ENCODE measurements at places on chromosomes 7 and 10. TPM values are rescaled to one million over a fixed set of nuclear protein-coding genes. Genes with fewer than 3 reads are reported as not detected.

The SERPINE1 gene
- 1,785 TPM for total RNA-seq

The MTERF1 gene
- 12.2 TPM for total RNA-seq

The STX1A gene
- 69.1 TPM for total RNA-seq

The IGFBP3 gene
- 199 TPM for total RNA-seq

The RBP4 gene
- total RNA-seq, result 11.8 TPM

The GPR158 gene
- 0.06 TPM for total RNA-seq

The SLC13A1 gene
- total RNA-seq, result not detected

The SMNDC1 gene
- 42.8 TPM for total RNA-seq

The AASS gene
- total RNA-seq, result 0.12 TPM

The TRPV5 gene
- not detected for total RNA-seq

The CADPS2 gene
- total RNA-seq, result 0.03 TPM

The ADRB1 gene
- 1.4 TPM for total RNA-seq

The TACC2 gene
- 79.2 TPM for total RNA-seq

The MRC1 gene
- total RNA-seq, result not detected

The CRPPA gene
- total RNA-seq, result 0.60 TPM

The ZNF777 gene
- 22.0 TPM for total RNA-seq

The C10orf90 gene
- 3.5 TPM for total RNA-seq

The SPRN gene
- total RNA-seq, result 0.20 TPM

The NHLRC2 gene
- 7.5 TPM for total RNA-seq

The SLC29A4 gene
- total RNA-seq, result 12.1 TPM

The OR6B1 gene
- total RNA-seq, result not detected

The LIPJ gene
- not detected for total RNA-seq

The SLC26A5 gene
- not detected for total RNA-seq

The GPC2 gene
- 1.0 TPM for total RNA-seq

The ORC5 gene
- 28.7 TPM for total RNA-seq

The MDFIC gene
- total RNA-seq, result 23.8 TPM

The FOXI2 gene
- not detected for total RNA-seq

The TPK1 gene
- 1.9 TPM for total RNA-seq

The PDZD7 gene
- total RNA-seq, result 0.88 TPM

The TAC1 gene
- total RNA-seq, result not detected

The LLCFC1 gene
- not detected for total RNA-seq

The TAX1BP1 gene
- total RNA-seq, result 91.2 TPM

The PTEN gene
- total RNA-seq, result 48.7 TPM

The CDNF gene
- 1.1 TPM for total RNA-seq

The AP5Z1 gene
- total RNA-seq, result 42.2 TPM

The CCDC146 gene
- total RNA-seq, result 0.48 TPM

The CRHR2 gene
- total RNA-seq, result 0.05 TPM

The RNF32 gene
- 1.9 TPM for total RNA-seq

The EPHB6 gene
- 0.50 TPM for total RNA-seq

The PIK3AP1 gene
- 0.64 TPM for total RNA-seq

The CLCN1 gene
- total RNA-seq, result not detected

The EPDR1 gene
- 84.6 TPM for total RNA-seq

The HOXA1 gene
- 2.5 TPM for total RNA-seq

The CALML3 gene
- total RNA-seq, result not detected

The CFTR gene
- total RNA-seq, result not detected

All from A549 treated with Mapracorat at 1 μM for 4 hours (cell line).